ENCODE measurements at places on chromosomes 7 and 10. TPM values are rescaled to one million over a fixed set of nuclear protein-coding genes. Genes with fewer than 3 reads are reported as not detected.

DNA sequence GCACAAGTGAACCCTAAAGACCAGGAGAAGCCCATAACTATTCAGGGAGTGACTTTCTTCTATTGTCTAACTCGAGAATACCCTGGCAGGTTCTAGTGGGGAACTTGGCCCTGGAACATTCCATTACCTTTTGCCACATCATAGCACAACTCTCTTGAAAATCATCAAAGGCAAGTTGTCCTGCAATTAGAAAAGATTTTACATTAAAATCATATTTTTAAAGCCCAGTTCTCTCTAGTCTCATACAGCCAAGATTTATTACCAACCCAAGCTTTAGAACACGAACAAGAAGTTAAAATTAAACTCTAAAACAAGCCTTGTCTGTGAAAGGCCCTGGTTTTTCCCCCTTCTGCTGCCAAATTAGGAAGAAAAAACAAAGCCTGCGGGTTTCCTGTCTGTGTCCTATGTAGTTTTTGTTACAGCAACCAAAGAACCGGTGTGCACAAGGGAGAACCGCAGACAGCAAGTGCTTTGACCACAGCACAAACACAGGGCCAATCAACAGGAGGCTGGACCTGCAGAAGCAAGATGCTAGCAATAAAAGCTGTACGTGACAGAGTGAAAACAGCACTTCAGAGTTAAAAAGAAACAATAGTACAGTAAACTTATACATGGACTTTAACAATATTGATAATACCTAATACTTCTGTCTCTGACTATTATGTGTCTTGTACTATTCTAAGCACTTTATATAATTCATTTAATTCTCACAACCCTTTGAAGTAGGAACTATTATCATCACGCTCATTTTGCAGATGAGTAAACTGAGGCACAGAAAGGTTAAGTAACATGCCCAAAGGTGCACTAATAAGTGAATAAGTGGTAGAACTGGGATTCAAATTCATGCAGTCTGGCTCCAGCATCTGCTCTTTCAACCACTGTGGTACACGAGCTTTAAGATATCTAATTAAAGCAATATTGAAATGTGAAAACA lies 65.8 kb downstream of the STK17A start:
- peak overlapping the region; percentile 80 for H3K4me3 ChIP-seq
- peaks cover 26% of the 10 kb centered on the region for H3K36me3 ChIP-seq
- peak overlapping the region; percentile 99 for H3K27ac ChIP-seq
- peak; percentile 84 for DNase-seq

GRCh38 chr10:69503001-69503895 lies 52.0 kb downstream of the TSPAN15 start:
- no peak overlapping the region for H3K4me3 ChIP-seq
- H3K4me1 ChIP-seq: peaks cover 14% of the 10 kb centered on the region
- H3K36me3 ChIP-seq: no peaks in the 10 kb centered on the region
- DNase-seq: no peak

DNA sequence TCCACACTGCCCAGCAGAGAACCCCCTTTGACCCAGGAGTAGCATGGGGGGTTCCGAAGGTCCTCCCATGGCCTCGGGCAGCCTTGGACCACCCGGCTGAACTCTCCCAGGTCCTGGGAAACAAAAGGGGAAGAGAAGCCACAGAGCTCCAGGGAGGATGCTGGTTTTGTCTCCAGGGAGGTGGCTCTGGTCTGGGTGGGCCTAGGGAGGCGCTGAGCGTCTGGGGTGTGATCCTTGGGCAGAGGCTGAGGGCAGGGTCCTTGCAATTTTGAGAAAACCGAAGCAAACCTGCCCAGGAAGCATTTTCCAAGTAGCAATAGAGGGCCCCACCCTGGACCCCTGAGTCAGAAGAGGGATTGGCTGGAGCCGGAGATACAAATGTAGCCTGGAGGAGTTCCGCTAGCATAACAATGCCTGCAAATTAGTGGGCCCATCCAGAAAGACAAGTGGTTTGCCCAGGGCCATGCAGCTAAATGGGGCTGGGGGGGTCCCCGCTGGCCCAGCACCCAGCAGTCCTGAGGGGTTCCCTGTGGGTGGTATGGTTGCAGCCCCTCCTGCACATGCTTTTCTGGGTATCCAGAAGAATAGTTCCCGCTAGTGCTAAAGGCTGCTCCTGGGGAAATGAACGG lies 2.0 kb downstream of the UTF1 start:
- no peaks in the 10 kb centered on the region for H3K36me3 ChIP-seq
- no peak overlapping the region for H3K4me3 ChIP-seq
- peaks cover 15% of the 10 kb centered on the region for H3K4me1 ChIP-seq
- H3K27ac ChIP-seq: peak overlapping the region; percentile 51

GRCh38 chr10:98321186-98321780 lies 53.3 kb upstream of the LOXL4 start:
- H3K4me1 ChIP-seq: no peaks in the 10 kb centered on the region
- H3K36me3 ChIP-seq: no peaks in the 10 kb centered on the region
- peaks cover 3% of the 10 kb centered on the region for H3K27me3 ChIP-seq
- H3K27ac ChIP-seq: no peak overlapping the region

DNA sequence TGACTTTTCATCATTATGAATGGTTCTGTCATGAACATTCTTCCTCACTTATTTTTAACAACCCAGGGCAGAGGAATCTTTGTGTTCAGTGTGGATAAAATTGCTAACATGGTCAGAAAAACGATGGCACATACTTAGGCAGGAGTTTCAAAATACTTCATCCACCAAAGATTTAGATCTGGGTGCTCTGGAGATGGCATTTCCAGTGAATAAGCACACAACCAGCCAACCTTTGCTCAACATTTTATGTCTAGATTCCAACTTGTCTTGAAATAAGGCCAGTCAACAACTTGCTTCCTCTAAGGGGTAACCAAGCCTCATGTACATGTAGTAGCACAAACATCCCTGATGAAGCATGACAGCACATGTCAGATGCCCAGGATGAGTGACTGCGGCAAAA lies 33.4 kb upstream of the ADRB1 start:
- no peaks in the 10 kb centered on the region for H3K36me3 ChIP-seq
- no peak for DNase-seq
- H3K4me1 ChIP-seq: no peaks in the 10 kb centered on the region

GRCh38 chr7:6154542-6155404 lies 117.7 kb downstream of the CYTH3 start:
- H3K4me3 ChIP-seq: no peak overlapping the region
- no peaks in the 10 kb centered on the region for H3K27me3 ChIP-seq
- no peak overlapping the region for H3K27ac ChIP-seq
- H3K36me3 ChIP-seq: peaks cover 39% of the 10 kb centered on the region

Gene WDR86
- 0.17 TPM for total RNA-seq

GRCh38 chr10:11331726-11332125 lies 279.7 kb downstream of the USP6NL start:
- DNase-seq: no peak
- H3K4me3 ChIP-seq: no peak overlapping the region
- no peaks in the 10 kb centered on the region for H3K27me3 ChIP-seq
- H3K27ac ChIP-seq: peak overlapping the region; percentile 49
- peaks cover 39% of the 10 kb centered on the region for H3K36me3 ChIP-seq

DNA sequence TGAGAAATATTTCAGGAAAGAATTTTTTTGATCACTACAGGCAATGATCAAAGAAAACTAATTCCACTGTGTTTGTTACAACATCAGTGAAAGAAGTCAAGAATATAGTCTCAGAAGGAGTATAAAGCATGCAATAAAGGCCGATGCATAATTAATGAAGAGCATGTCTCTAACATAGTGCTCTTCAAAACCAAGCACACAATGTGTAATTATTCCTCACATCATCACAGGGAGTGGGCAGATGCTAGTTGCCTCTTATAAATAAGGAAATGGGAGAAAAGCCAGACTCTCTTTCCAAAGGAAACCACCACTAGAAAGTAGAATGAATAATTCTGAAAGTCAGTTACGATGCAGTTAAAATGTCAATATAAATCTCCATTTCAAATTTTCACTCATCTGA lies 220.1 kb downstream of the TEX36 start:
- H3K27me3 ChIP-seq: no peaks in the 10 kb centered on the region
- no peaks in the 10 kb centered on the region for H3K4me1 ChIP-seq
- H3K36me3 ChIP-seq: no peaks in the 10 kb centered on the region
- no peak overlapping the region for H3K27ac ChIP-seq
- H3K4me3 ChIP-seq: no peak overlapping the region

Gene MALRD1
- total RNA-seq: not detected

GRCh38 chr7:29968683-29969395 lies 20.8 kb downstream of the SCRN1 start:
- no peak overlapping the region for H3K27ac ChIP-seq
- no peak overlapping the region for H3K4me3 ChIP-seq
- peaks cover 3% of the 10 kb centered on the region for H3K4me1 ChIP-seq
- H3K27me3 ChIP-seq: peaks cover 12% of the 10 kb centered on the region
- no peaks in the 10 kb centered on the region for H3K36me3 ChIP-seq

- H3K27ac ChIP-seq: no peak overlapping the region
- H3K4me1 ChIP-seq: peaks cover 11% of the 10 kb centered on the region
- H3K27me3 ChIP-seq: peaks cover 37% of the 10 kb centered on the region
- DNase-seq: peak; percentile 15
- H3K36me3 ChIP-seq: no peaks in the 10 kb centered on the region
- H3K4me3 ChIP-seq: peak overlapping the region; percentile 37
These were observed 114.1 kb downstream of the VIPR2 start for GRCh38 chr7:159030490-159031134.

- DNase-seq: no peak
- H3K36me3 ChIP-seq: peaks cover 2% of the 10 kb centered on the region
- no peak overlapping the region for H3K4me3 ChIP-seq
- peaks cover 4% of the 10 kb centered on the region for H3K4me1 ChIP-seq
These were observed 33.4 kb downstream of the TAS2R41 start for GRCh38 chr7:143510854-143511592.

DNA sequence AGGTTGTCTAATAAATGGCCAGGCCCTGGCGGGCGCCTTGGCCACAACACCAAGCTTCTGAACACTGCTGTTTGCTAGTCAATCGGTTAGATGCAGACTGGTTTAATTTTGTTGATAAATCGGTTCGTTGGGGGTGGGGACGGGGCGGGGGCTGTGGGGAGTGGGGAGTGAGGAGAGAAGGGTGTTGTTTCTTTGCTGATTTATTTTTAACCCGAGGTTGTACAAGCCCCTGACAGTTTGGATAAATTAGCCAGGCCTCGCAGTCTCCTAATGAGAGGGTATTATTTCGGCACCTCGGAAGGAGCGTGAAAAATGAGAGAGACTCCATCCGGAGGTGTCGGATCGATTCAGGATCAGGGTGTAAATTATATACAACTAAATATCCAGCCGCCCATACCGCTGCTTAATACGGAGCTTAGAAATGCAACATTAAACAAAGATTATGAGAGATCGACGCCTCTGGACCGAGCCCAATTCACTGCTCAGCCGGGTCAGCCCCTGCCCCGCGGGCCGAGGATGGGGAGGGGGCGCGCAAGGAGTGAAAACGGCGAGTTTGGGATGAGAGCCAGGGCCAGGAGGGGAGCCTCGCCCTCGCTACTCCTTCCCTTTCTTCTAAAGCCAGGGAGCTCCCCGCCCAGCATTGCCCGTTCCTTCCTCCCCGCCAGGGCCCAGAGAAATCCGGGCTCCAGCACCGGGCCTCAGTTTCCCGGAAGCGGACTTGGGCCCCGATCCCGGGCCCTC lies 8.0 kb downstream of the UNCX start:
- H3K27me3 ChIP-seq: peaks cover 61% of the 10 kb centered on the region
- H3K36me3 ChIP-seq: peaks cover 1% of the 10 kb centered on the region
- DNase-seq: no peak
- H3K4me1 ChIP-seq: peaks cover 8% of the 10 kb centered on the region
- no peak overlapping the region for H3K27ac ChIP-seq
- H3K4me3 ChIP-seq: no peak overlapping the region

- H3K4me1 ChIP-seq: no peaks in the 10 kb centered on the region
- H3K4me3 ChIP-seq: no peak overlapping the region
- H3K27ac ChIP-seq: no peak overlapping the region
- no peaks in the 10 kb centered on the region for H3K27me3 ChIP-seq
These were observed 480.9 kb downstream of the PHTF2 start for GRCh38 chr7:78279457-78279856.

GRCh38 chr10:112362833-112363232 lies 11.1 kb upstream of the ACSL5 start:
- H3K4me1 ChIP-seq: no peaks in the 10 kb centered on the region
- H3K36me3 ChIP-seq: no peaks in the 10 kb centered on the region
- H3K27ac ChIP-seq: no peak overlapping the region
- no peak overlapping the region for H3K4me3 ChIP-seq

DNA sequence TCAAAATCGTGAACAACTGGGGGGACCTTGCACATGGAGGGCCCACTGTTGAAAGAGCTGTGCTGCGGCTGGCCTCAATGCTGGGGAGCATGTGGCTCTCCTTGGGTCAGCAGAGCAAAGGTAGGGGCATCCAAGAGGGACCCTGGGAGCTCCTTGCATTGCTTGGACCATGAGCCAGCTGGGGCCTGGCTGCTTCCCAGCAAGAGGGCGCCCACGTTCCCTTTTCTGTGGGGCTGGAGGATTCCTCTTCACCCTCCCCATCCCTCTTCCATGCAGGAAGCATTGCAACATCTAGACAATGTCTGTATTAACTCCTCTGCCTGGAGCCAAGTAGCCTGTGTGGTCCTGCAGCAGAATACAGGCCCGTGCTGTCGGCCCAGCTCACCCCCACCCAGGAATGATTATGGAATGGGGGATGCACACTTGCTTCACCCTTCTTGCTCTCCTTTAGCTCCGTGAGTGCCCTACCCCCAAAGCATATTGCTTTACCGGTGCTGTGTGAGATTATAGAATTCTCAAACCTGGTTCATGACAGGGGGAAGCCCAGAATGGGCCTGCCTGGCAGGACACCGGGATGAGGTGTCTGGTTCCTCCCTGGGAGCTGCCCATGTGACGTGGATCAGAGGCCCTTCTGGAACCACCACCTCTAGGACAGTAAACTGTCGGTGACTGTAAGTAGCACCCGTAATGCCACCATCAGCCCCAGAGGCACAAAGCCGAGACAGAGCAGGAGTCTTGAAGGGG lies 61.9 kb downstream of the SYPL1 start:
- H3K27ac ChIP-seq: no peak overlapping the region
- no peak for DNase-seq

DNA sequence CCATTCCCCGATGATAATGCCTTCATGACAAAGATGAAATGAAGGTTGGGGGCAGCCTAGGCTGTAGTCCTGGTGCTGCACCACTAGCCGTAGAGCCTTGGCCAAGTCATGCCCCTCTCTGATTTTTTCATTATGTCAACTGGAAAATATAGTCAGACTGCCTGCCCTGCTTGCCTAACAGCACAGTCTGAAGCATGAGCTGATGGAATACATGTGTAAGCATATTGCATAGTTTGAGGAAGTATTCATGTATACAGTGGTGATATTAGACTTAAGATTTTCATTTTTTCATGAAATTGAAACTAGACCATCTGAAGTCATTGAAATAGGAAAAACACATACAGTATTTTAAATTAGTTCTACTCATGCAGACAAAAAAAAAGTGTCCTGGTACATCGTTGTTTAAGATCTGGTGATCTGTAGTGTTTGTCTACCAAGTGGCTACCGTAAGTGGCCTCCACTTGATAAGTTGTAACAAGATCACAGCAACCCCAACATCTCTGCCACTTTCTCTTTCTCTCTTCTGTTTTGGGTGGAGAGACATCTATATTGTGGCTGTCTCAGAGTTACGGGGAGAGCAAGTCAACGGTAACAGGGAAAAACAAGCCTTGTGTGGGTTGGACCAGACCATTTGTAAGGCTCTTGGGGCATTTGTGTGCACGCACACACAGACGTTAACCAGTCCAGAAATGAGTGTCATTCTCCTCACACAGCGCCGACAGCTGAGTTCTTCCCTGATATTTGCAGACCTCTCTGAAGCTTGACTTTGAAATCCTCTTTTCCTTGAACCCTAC lies 716.6 kb upstream of the GALNT17 start:
- no peaks in the 10 kb centered on the region for H3K4me1 ChIP-seq
- no peak overlapping the region for H3K4me3 ChIP-seq
- H3K36me3 ChIP-seq: no peaks in the 10 kb centered on the region
- no peak overlapping the region for H3K27ac ChIP-seq

- H3K27me3 ChIP-seq: no peaks in the 10 kb centered on the region
- no peak overlapping the region for H3K4me3 ChIP-seq
- no peak overlapping the region for H3K27ac ChIP-seq
- no peaks in the 10 kb centered on the region for H3K4me1 ChIP-seq
- no peaks in the 10 kb centered on the region for H3K36me3 ChIP-seq
These were observed 16.7 kb downstream of the SEMA3A start for GRCh38 chr7:84177758-84178412.
